ENCODE measurements at places on chromosomes 4 and X.

DNA sequence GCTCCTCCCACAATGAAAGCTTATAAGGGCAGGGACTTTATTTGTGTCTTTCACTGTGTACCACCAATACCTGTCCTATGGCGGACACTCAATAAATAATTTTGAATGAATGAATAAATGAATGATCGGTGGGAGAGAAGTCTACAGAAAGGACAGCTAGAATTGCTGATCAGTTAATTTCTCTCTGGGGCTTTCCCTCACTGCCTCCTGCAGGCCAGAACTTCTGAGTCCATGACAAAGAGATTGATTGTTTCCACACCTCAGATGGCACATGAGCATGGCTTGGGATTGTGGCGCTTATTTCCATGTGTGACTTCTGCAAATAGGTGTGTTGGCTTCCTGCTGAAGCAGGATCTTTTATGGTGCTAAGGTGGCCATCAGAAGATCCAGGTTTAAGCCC, 6.3 kb downstream of the FAM47E start:
- DNase-seq: no peak

- no peak for DNase-seq
Observed at GRCh38 chrX:642436-643240, 12.0 kb downstream of the SHOX start.

- no peak for DNase-seq
Observed at GRCh38 chr4:19774690-19775256, 476.9 kb upstream of the SLIT2 start.

- no peak for DNase-seq
Observed at GRCh38 chrX:132204629-132205028, 14.6 kb downstream of the RAP2C start.

DNA sequence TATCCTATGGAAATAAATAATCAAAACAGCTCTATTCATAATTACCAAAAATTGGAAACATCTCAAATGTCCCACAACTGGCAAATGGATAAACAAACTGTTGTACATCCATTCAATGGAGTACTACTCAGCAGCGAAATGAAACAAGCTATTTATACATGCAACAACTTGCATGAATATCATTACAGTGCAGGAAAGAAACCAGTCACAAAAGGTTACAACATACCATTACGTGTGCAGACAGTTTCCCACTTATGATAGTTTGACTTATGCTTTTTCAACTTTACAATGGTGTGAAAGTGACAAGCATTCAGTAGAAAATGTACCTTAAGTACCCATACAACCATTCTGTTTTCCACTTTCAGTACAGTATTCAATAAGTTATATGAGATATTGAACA, 82.3 kb downstream of the NEK1 start:
- DNase-seq: no peak

- no peak for DNase-seq
Observed at GRCh38 chrX:86047936-86048280, 550 bp upstream of the CHM start.

- no peak for DNase-seq
Observed at GRCh38 chr4:100113732-100114131, 76.5 kb downstream of the DDIT4L start.

GRCh38 chrX:129759576-129760061, 20.1 kb upstream of the SASH3 start:
- peak; percentile 44 for DNase-seq

- no peak for DNase-seq
Observed at GRCh38 chr4:71415491-71415890, 76.7 kb downstream of the SLC4A4 start.

GRCh38 chrX:23501974-23502373, 165.3 kb upstream of the PRDX4 start:
- DNase-seq: no peak

DNA sequence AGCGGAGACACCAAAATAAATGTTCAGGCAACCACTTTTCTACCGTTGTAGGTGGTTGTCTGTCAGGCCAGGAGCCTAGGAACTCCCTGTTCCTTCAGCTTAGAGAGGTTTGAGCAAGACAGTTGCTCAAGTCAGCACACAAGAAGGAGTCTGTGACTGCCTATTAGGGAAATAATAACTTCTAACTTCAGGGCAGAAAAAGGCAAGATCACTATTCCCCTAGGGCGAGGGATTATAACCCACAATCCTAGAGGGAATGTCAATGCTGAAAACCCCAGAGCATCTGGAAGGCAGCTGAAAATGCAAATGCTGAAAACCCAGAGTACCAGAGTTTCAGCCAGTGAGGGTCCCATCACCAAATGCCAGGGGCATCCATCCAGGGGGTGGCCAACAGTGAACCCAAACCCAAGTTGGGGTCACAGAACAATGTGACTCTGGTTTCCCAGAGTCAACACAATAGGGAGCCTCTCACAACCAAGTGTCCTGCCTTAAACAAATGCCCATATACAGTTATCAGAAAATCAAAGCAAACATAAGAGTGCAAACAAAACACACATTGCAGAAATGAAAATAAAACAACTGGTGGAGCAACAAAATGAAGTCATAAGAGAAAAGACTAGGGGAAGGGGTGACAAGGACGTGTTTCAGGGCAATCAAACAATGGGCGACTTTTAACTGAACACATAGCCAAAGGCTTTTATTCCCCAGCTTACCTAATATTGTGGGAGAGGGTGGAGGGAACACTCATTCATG, 27.6 kb downstream of the MORF4L2 start:
- DNase-seq: no peak

DNA sequence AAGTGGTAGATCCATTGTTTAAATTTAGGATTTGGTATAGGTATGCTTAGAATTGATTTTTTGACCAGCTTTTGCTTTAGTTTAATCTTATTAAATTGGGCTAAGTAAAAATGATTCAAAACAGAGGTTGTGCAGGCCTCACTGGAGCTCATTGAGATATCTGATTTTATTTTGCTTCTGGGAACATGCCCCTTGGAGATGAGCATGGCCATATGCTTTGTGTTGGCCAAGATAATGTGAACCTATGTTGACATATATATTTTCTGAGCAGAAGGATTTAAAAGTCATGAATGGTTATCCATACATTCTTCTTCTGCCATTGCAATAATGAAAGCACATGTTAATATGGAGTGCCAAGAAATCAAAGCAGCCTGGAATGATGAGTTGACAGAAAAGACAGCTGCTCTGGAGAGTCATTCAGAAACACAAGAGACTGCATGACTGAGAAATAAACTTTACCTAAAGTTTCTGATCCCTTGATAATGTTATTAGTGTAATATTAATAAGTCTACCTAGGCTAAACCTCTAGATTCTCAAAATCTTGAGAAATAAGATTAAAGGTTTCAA, 489.7 kb upstream of the GNPDA2 start:
- no peak for DNase-seq

- DNase-seq: no peak
Observed at GRCh38 chr4:182752158-182752910, 164.9 kb downstream of the DCTD start.

DNA sequence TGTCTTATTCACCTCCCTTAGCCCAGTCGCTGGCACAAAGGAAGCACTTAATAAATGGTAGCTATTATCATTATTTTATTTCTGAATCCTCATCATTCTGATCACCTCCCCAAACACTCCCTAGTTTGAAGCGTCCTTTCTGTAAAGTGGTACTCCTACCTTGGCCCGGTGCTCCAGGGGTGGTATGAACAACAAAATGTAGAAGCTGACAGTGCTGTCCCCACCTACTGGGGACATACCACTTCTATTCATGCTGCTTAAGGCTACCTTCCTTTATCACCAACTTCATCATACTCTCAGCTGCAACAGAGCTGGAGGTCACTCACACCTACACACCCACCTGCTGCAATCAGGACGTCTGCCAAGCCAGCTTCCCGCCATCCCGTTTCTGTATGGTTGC, 40.8 kb upstream of the APLN start:
- no peak for DNase-seq
